ENCODE measurements at places on chromosomes 3 and 15.

DNA sequence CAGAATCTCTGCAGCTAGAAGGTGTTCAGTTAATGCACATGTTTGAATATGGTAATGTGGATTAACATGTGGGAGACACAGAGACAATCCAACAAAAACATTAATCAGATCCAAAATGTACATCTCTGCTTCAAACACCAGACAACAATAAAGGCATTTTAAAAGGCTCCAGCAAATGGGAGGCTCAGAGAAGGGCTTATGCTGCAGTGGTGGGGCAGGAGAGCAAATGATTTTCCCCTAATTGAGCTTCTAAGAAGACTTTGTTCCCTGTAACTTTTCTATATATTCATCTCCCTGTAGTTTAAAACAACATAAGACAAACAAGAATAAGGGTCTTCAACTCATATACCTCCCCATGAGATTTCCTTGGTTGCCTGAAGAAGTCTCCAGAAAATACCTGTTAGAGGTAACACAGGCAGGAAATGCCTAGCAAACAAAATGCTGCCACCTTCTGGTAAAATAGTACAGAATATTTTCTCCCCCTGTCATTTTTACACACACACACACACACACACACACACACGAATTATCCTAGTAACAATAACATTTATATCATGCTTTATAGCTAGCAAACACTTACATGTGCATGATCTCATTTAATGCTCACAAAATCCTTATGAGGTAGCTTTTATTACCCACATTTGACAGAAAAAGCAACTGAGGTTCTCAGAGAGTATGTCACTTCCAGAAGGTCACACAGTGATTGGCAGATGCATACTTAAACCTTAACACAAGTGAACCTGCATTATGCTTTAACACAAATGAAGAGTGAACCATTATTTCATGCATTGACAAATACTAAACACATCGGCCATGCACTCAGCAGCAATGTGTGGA lies 123.4 kb upstream of the MB21D2 start:
- DNase-seq: no peak

GRCh38 chr15:73873889-73874511 lies 636 bp downstream of the TBC1D21 start:
- DNase-seq: peak; percentile 50

- peak; percentile 81 for DNase-seq
Measured at GRCh38 chr15:88274553-88275460, 18.3 kb upstream of the NTRK3 start.

GRCh38 chr15:76185716-76186115 lies 125.6 kb downstream of the ETFA start:
- DNase-seq: peak; percentile 41

- no peak for DNase-seq
Measured at GRCh38 chr3:71541313-71541712, 42.2 kb downstream of the FOXP1 start.

DNA sequence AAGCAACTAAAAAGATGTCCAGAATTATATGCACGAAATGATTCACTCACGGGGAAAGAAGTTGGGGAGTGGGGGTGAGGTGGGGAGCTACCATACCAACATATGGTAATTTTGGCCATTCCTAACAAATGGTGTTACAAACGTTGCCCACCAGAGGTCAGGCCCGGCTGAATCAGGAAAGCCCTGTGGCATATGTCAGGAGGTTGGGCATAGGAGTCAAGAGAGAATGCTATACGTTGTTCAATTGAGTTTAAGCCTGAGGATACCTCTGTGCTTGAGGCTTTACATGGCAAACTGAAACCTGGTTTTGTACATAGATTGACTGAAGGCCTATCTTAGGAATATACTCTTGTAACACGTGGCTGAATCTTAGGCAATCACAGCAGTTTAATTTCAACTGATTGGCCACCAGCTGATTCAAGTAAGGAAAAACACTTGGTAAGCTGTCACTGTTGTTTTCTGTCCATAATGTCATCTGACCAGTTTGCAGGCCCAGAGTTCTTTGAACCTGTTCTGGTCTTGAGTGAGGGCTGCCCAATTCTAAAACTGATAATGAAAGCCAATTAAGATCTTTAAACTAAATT lies 23.4 kb upstream of the SLC2A2 start:
- peak; percentile 70 for DNase-seq

DNA sequence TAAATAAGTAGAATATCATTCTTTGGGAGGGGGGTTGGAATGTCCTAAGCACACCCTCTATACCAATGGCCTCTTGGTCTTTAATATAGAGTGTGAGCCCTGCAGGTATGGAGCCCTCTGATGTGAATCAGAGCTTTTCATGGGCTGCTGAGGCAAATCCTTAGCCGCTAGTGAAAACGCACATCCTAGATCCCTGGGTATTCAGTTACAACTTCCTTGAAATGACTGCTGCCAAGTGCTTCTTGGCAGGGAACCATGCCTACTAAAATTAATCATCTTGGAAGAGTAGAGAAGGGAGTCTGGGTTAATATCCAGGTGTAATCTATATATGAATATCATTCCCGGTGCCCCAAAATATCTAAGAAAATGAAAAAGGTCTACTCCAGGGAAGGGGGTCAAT lies 109.1 kb downstream of the POLQ start:
- DNase-seq: no peak

GRCh38 chr15:74725845-74726773 lies 781 bp upstream of the CYP1A1 start:
- peak; percentile 79 for DNase-seq

DNA sequence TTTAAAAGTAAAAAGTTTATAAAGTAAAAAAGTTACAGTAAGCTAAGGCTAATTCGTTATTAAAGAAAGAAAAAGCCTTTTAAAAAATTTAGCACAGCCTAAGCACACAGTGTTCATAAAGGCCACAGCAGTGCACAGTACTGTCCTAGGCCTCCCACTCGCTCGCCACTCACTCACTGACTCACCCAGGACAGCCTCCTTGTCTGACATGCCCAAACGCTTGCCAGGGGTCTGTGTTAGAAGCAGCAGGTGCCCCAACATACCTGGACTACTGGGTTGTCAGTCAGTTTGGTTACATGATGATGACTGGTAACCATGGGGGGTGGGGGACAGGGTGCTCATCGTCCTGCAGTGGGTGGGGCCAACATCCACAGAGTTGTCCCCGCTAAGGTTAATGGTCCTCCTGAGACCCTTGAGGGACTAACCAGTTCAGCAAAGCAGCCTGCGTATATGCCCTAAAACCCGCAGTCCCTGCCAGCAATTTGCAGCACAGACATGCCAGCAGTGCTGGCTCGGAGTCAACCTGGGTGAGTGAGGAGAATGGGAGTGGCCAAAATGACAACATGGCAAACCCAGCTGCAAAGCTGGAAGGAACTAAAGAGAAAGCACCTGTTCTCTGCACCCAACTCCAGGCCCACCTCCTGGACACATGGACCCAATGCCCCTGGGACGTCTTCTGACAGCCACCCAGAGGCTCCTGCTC lies 49.2 kb downstream of the CYFIP1 start:
- no peak for DNase-seq

DNA sequence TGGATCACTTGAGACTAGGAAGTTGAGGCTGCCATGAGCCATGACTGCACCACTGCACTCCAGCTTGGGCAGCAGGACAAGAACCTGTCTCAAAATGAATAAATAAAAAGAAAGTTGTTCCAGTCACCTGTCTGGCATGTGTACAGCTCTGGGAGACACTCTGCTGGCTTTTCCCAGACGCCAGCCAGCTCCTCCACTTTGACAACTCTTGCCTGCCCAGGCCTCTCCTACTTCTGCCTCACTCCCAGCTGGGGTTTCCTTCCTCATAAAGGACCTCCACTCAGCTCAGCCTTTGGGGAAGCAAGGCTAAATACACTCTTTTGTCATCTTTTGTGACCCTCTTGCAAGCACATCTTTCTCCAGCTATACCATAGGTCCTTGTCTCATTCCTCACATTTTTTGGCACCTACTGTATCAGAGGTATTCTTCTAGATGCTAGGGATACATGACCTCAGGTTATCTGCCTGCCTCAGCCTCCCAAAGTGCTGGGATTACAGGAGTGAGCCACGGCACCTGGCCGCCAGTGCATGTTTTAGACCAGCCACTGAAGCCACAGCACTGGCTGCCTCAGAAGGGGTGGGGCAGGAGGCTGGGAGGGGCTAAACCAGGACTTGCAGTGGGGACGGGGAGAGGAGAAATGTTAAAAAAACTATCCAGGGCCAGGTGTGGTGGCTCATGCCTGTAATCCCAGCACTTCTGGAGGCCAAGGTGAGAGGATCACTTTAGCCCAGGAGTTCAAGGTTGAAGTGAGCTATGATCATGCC lies 10.0 kb upstream of the ELP6 start:
- no peak for DNase-seq

DNA sequence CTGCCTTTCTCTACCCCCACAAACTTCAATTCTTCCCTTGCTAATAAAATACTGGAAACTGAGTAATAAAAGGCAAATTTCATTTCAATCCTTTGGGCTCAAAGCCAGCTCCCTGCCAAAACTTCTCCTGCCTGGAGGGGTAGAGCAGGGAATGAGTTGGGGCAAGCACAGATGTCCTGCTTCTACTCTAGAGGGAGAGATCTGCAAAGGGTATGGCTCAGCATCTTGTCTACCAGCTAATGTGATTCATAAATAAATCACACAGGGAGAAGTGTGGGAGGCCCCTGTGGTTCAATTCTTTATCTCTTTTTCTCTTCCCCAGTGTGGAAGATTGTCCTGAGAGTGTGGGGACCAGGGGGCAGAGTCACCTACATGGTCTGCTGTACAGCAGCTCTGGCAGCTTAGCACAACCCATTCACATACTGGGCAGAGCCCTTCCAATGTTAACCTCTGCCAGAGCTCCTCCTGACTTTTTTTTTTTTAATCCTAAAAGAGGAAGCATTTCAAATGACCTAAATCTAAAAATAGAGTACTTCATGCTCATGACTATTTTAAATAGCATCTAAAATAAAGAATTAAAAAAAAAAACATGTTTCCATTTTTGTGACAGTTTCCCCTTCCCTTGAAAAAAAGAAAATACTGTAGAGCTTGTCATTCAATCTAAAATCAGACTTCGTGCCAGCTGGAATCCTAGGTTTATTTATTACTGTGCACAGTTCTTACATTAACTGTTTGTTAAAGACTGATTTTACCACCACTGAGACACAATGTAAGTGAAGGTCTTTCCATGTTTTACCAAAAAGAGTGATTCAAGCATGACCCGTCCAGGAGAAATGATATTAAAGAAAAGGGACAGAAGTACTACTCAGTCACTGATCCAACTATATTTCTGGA lies 1083.7 kb upstream of the CFAP20DC start:
- DNase-seq: no peak

DNA sequence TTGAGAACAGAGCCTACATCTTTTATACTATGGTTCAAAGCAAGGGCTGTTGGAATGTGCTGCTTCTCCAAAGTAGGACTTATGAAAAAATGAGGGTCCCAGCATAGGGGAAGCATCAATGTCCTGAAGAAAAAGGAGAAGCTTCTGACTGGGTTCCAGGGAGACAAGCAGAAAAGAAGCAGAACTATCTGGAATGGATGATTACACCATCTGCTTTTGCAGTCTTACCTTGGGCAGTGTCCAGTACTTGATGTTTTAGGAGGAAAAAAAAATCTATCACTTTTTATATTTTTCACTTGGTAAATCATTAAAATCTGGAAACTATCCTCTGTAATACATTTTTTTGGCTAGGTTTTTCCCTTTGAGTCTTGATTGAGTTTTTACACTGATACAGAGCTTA lies 57.9 kb upstream of the DPH6 start:
- no peak for DNase-seq

DNA sequence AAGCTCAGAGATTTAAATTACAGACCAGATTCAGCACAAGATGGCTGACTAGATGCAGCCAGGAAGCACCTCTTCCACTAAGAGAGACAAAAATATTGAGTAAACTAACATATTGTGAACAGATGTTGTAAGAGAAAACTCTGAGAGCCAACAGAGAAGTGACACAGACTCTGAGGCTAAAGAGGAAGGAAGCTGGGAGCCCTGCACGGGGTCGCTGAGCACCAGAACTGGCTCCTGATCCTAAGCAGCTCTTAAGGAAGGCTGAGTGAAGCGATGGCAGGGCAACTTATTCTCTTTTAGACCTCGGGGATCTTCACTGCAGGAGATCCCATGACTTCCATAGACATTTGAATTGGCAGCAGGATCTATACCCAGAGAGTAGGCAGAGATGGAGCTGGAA lies 578.0 kb upstream of the GRM7 start:
- no peak for DNase-seq

DNA sequence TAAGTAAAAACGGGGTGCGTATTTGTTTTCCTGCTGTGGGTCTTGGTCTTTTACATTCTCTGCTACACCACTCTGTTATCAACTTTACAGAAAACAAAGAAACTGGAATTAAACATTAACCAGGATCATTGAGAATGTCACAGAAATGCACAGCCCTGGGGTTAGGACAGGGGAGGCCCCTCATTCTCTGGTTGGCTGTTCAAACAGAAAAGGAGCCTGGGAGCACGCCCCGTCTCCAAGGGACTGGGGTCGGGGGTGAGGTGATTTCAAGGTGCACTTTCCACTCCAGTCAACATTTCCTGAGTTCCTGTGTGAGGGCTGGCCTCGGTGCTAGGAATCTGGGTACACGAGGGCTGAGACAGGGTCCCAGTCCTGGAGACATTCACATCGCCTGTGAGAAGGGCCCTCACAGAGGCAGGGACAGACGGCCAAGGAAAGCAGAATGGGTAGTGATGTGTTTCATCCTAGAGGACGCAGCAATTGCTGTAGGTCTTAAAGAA lies 30.3 kb downstream of the CPN2 start:
- no peak for DNase-seq

GRCh38 chr3:157786618-157787017 lies 283.4 kb upstream of the VEPH1 start:
- no peak for DNase-seq

GRCh38 chr3:78875851-78876250 lies 891.9 kb downstream of the ROBO1 start:
- DNase-seq: no peak

GRCh38 chr3:178856804-178857203 lies 214.8 kb downstream of the ZMAT3 start:
- no peak for DNase-seq

GRCh38 chr3:187939891-187940290 lies 194.6 kb upstream of the BCL6 start:
- DNase-seq: no peak

GRCh38 chr3:177307391-177307790 lies 110.1 kb upstream of the TBL1XR1 start:
- no peak for DNase-seq

DNA sequence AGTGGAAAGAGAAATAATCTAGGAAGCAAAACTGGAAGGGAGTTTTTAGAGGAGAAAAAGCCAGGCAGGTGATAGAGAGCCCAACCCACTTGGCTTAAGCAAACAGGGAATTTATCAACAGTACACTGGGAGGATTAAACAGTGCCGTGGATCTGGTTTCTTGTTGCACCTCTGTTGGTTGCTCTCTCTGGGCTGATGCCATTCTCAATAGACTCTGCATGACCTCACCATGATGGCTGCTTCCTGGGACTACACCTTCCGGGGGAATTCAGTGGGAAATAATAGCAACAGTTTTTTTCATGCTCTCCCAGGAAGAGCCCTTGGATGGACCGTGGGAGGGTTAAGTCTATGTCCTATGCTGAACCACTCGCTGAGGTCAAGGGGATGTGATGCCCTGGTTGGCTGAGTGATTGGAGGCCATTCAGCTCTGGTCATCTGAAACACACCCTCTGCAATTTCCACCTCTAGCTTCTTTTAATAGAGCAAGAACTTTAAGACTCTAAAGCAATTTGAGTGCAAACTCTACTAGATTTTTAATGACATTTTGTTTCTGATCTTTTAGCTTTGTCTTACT lies 74.2 kb downstream of the EPHB1 start:
- no peak for DNase-seq

Data from activated CD4-positive, alpha-beta T cell treated with anti-CD3 and anti-CD28 coated beads for 36 hours (primary cell).